ENCODE measurements at places on chromosomes 6 and 20.

DNA sequence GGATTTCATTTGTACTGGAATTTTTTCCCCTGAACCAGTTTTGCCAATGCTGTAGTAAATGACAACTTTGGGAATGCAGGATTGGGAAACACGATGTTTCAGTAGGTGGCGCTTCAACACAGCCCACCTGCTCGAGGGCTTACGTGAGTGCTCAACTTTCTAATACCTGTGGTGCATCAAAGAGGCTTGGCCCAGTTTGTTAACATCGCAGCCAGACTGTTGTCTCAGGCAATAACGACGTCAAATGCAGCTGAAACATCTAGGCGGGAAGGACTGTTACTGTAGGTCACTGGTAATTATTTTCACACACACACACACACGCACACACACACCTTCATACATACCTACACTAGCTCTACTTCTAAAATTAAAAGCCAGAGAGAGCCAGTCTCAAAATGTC lies 815.5 kb upstream of the SLC35B3 start:
- no peak overlapping the region for H3K4me3 ChIP-seq
- H3K36me3 ChIP-seq: no peaks in the 10 kb centered on the region
- H3K27ac ChIP-seq: no peak overlapping the region
- H3K27me3 ChIP-seq: no peaks in the 10 kb centered on the region
- H3K4me1 ChIP-seq: no peaks in the 10 kb centered on the region
- no peak for DNase-seq

DNA sequence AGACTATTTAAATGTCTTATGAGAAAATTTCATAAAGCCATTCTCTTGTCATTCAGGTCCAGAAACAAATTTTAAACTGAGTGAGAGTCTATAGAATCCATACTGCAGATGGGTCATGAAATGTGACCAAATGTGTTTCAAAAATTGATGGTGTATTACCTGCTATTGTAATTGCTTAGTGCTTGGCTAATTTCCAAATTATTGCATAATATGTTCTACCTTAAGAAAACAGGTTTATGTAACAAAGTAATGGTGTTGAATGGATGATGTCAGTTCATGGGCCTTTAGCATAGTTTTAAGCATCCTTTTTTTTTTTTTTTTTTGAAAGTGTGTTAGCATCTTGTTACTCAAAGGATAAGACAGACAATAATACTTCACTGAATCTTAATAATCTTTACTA lies 5.0 kb downstream of the MARCKS start:
- no peaks in the 10 kb centered on the region for H3K36me3 ChIP-seq
- H3K4me1 ChIP-seq: peaks cover 20% of the 10 kb centered on the region
- H3K27ac ChIP-seq: peak overlapping the region; percentile 43
- no peak overlapping the region for H3K4me3 ChIP-seq
- DNase-seq: no peak

DNA sequence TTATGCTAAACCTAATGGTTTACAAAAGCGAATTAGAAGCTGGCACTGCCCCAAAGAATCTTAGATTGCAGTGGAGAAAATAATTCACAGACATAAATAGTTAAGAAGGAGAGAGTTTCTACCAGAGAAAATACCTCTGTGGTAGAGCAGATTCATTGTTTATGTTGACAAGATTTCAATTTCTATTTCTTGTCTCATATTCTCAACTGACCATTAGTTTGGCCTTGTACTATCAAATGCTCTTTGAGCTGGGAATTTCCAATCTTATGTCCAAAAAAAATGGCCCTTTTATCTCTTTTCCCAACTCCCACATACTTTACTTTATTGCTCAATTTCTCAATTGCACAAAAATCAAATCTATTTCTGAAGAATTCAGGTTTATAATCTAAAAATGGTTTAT lies 804.1 kb upstream of the CITED2 start:
- no peaks in the 10 kb centered on the region for H3K4me1 ChIP-seq
- H3K4me3 ChIP-seq: no peak overlapping the region
- no peaks in the 10 kb centered on the region for H3K36me3 ChIP-seq
- no peak overlapping the region for H3K27ac ChIP-seq
- H3K27me3 ChIP-seq: no peaks in the 10 kb centered on the region

DNA sequence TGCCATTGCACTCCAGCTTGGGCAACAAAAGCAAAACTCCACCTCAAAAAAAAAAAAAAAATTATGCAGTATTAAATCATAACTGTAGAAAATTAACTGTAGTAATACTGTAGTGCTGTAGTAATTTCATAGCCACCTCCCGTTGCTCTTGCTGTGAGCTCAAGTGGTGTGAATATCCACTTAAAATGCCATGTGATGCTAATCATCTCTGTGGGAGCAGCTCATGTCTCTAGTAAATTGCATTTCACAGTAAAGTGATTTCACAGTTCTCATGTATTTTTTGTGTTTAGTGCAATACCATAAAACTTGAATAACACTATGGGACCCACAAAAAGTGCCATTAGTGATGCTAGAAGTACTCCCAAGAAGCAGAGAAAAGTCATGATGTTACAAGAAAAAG lies 14.4 kb upstream of the FAM217A start:
- no peaks in the 10 kb centered on the region for H3K27me3 ChIP-seq
- DNase-seq: no peak
- H3K36me3 ChIP-seq: no peaks in the 10 kb centered on the region
- no peak overlapping the region for H3K4me3 ChIP-seq
- H3K27ac ChIP-seq: no peak overlapping the region
- H3K4me1 ChIP-seq: no peaks in the 10 kb centered on the region

GRCh38 chr6:159122453-159122852 lies 46.7 kb upstream of the FNDC1 start:
- H3K36me3 ChIP-seq: no peaks in the 10 kb centered on the region
- H3K27me3 ChIP-seq: no peaks in the 10 kb centered on the region
- DNase-seq: no peak

- DNase-seq: no peak
- no peaks in the 10 kb centered on the region for H3K27me3 ChIP-seq
- no peak overlapping the region for H3K27ac ChIP-seq
- H3K4me1 ChIP-seq: no peaks in the 10 kb centered on the region
- no peak overlapping the region for H3K4me3 ChIP-seq
- H3K36me3 ChIP-seq: no peaks in the 10 kb centered on the region
These were observed 28.9 kb downstream of the IRAK1BP1 start for GRCh38 chr6:78896227-78896626.

DNA sequence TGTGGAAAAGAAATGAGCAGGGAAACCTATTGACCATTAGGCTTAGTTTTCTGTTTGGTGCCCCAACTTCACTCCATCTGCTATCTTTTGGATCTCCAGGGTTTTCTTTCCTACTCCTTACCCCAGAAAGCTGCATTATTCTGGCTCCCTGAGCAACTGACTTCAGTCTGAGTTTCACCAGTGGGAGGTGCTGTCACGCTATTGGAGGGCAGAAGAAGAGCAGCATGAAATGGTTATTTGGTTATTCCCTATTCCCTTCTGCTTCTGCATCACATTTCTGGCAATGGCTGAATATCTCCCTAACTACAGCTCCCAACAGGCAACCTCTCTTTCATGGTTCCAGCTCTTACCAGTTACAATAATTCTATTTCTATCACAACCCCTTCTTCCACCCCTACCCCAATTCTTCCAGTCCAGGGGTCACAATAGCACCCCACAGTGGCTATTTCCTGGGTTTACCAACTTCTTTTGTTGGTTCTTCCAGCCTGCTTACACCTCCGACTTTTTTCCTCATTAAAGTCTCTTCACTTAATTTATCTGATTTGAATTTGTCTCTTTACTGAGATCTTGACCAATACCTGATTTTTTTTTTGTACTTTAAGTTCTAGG lies 311.5 kb downstream of the PLCB1 start:
- DNase-seq: no peak
- no peaks in the 10 kb centered on the region for H3K27me3 ChIP-seq
- H3K4me3 ChIP-seq: no peak overlapping the region
- no peak overlapping the region for H3K27ac ChIP-seq

GRCh38 chr20:7722564-7722963 lies 217.7 kb downstream of the HAO1 start:
- DNase-seq: no peak
- H3K27ac ChIP-seq: no peak overlapping the region
- H3K36me3 ChIP-seq: no peaks in the 10 kb centered on the region
- no peaks in the 10 kb centered on the region for H3K4me1 ChIP-seq
- no peak overlapping the region for H3K4me3 ChIP-seq

GRCh38 chr6:170298688-170299087 lies 7.8 kb upstream of the DLL1 start:
- no peaks in the 10 kb centered on the region for H3K36me3 ChIP-seq
- no peak overlapping the region for H3K4me3 ChIP-seq
- peaks cover 7% of the 10 kb centered on the region for H3K27me3 ChIP-seq
- H3K4me1 ChIP-seq: peaks cover 26% of the 10 kb centered on the region

- no peak for DNase-seq
- H3K4me3 ChIP-seq: no peak overlapping the region
- no peak overlapping the region for H3K27ac ChIP-seq
- no peaks in the 10 kb centered on the region for H3K36me3 ChIP-seq
- no peaks in the 10 kb centered on the region for H3K4me1 ChIP-seq
These were observed 302.7 kb upstream of the TFAP2D start for GRCh38 chr6:50410579-50410978.

GRCh38 chr6:46338131-46338530 lies 153.1 kb downstream of the RCAN2 start:
- H3K36me3 ChIP-seq: no peaks in the 10 kb centered on the region
- no peaks in the 10 kb centered on the region for H3K27me3 ChIP-seq
- no peaks in the 10 kb centered on the region for H3K4me1 ChIP-seq
- H3K4me3 ChIP-seq: no peak overlapping the region
- no peak overlapping the region for H3K27ac ChIP-seq

Measured in vagina (tissue), 2 donors.